ENCODE measurements at places on chromosomes 13 and 19. TPM values are rescaled to one million over a fixed set of nuclear protein-coding genes. Genes with fewer than 3 reads are reported as not detected.
A peak's percentile ranks its signal among the peaks of the same experiment; 100 is the strongest.

GRCh38 chr13:112895521-112896465 is 73.2 kb upstream of the MCF2L start:
- DNase-seq, result no peak

DNA sequence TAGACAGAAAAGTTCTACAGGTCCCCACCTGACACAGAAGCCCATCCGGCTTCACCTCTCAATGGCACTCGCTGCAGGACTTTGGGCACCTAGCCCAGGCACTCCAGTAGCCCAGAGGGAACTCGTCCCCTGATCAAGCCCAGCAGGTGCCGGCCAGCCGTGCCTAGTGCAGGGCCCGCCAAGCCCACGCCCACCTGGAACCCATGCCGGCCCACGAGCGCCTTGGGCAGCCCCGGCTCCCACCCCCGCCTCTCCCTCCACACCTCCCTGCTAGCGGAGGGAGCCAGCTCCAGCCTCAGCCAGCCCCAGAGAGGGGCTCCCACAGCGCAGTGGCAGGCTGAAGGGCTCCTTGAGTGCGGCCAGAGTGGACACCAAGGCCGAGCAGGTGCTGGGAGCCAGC is 268.8 kb downstream of the SLITRK1 start:
- DNase-seq, result no peak

DNA sequence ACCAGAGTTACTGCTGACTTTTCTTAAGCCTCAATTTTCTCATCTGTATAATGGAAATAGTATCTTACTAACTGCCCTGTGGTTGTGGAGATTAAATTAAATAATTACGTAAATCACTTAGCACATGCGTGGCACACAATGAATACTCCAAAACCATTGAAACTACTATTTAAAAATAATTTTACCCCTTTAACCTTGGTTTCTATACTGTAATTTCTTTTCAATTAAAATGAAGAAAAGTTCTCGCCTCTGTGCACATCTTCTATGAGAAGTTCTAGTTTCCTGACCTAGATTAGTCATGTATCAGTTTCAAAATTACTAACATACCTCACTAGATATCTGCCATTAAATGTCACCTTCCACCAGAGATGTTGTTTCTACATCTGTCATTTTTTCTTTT is 5.7 kb downstream of the SLITRK1 start:
- DNase-seq, result no peak

- DNase-seq, result no peak
Measured at GRCh38 chr19:53853707-53854106, 14.0 kb upstream of the MYADM start.

DNA sequence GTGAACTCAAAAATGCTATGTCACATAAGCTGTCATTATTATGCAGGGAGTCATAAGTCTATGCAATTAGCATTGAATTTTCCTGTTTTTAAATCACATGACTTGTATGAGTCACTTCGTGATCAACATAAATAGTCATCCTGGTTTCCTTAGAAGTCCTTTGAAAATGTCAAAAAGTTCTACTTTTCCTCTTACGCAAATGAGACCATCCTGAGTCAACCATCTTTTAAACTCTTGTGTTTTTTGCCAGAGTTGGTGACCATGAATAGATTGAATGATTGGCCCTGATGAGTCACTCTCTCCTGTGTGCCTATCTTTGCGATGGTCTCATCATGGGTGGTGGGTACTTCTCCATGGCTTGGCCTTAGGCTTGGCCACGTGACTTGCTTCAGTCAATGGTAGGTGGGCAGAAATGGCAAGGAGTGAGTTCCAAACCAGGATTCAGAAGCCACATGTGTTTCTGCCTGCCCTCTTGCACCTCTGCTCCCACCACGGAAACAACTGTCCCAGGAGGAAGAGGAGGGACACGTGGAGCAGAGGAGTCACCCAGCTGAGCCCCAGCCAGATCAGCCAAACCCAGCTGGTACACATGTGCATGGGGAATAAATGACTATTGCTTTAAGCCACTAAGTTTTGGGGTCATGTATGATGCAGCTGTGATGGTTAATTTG is 123.5 kb upstream of the CACNA1A start:
- peak; percentile 29 for DNase-seq

GRCh38 chr13:114029866-114030625 is 56.2 kb upstream of the C13orf46 start:
- DNase-seq, result no peak

The PDE4C gene
- not detected for total RNA-seq

- DNase-seq, result no peak
Measured at GRCh38 chr19:4108767-4109625, 14.9 kb downstream of the MAP2K2 start.

DNA sequence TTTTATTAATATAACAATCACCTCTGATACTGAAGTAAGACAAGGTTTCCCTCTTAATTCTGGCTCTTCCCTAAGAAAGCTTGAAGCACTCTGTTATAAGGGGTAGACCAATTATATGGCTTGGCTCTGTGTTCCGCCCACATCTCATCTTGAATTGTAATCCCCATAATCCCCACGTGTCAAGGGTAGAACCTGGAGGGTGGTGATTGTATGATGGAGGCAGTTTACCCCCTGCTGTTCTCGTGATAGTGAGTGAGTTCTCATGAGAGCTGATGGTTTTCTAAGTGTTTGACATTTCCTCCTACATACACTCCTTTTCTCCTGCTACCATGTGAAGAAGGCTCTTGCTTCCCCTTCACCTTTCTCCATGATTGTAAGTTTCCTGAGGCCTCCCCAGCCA is 363.8 kb upstream of the PCDH20 start:
- DNase-seq, result no peak

GRCh38 chr13:100019780-100020356 is 38.3 kb downstream of the ZIC2 start:
- DNase-seq, result no peak

DNA sequence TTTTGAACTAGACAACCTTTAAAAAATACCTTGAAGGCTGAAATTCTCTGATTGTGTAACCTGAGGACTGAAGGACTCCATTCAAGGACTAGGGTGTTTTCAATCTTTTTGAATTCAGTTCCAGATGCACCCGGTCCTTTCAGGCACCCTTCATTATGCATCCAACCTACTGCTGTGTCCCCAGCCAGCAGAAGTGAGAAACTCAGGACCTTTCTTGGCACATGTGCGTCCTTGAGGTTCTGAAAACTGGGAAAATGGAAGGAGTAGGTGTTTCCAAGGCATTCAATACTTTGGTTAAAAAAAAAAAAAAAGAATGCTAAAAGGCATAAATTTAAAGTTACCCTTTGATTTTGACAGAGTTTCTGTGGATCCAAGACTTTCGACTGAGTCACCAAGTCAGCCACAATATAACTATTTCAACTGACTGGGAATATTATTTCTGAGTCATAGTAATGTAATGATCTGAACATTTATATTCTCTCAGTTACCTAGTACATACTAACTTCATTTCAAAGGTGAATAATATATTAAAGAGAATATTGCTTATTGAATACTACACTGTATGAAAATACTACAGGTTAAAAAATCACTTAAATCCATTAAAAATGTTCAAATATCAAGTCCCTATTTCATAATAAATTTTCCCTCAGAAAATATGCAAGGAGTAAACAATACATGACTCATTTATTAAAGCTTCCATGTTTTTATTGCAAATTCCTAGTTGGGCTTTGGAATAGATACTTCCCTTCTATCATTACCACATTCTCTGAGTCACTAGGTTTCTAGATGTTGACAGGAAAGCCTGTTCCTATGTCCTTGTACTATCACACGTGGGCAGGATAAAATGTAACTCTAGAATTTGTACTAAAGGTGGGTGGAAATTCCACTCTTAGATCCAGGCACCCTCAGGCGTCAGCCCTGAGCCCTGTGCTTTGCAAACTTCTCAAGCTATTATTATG is 2.4 kb upstream of the ITGBL1 start:
- DNase-seq, result peak; percentile 21

The TLE2 gene
- total RNA-seq, result 1.5 TPM

DNA sequence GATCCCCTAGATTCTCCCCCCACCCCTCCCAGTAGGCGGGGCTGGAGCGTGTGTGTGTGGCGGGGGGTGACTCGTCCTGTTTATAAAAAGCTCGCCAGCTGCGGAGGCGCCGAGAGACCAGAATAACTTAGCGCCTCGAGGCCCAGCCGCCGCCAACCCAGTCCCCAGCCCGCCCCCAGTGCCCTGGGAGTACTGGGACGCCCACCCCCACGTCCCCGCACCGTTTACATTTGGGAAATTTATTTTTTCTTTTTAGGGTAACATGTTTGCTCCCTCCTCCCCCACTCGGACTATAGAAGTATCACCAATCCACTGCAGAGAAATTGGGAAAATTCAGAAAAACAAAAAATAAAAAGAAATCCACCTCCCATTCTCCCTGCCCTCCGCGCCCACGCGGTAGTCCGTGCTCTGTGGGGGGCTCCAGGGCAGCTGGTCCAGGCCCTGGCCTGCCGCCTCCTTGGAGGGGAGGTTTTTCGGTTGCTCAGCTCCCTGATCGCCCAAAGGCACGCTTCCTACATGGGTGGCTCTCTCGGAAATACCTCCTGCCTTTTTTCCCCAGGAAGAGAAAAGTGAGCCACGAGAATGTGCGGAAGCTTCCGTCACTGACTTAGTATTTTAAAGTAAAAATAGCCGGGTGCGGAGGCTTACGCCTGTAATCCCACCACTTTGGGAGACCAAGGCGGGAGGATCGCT is 1.5 kb upstream of the RAB3A start:
- peak; percentile 92 for DNase-seq

DNA sequence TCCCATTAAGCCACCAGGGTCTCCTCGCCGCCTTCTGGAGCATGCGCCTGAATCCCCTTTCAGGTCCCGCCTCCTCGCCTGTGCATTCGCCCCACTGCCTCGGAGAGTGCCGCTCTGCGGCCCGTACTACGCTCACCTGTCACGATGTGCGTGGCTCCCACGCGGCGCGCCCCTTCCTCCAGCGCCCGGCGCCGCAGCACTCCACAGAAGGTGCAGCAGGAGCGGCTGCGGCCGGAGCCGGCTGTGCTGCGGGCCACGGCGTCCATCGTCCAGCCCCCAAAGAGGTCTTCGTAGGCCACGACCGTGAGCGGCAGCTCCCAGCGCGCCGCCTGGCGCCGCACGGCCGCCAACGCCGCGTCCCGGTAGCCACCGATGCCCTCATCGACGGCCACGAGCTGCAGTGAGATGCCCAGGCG is 4.3 kb downstream of the CTU1 start:
- no peak for DNase-seq

DNA sequence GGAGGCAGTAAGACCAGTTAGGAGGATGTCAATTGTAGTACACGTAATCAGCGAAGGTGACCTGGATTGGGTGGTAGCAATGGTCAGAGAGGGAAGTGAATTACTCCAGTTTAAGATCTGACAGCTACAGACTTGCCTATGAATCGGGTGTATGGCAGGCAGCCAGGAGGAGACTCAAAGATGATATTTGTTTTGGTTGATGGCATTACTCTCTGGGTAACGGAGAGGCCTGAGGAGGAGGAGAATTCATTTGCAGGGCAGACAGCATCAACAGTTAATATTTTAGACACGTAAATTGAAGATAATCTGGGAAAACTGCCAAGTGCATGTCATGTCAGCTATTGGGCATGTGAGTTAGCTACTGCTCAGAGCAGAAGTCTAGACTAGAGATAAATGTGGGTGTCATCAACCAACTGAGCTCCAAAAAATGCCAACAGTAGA is 109.2 kb downstream of the SGCG start:
- peak; percentile 92 for DNase-seq

- no peak for DNase-seq
Measured at GRCh38 chr13:24103782-24104372, 56.6 kb upstream of the SPATA13 start.

DNA sequence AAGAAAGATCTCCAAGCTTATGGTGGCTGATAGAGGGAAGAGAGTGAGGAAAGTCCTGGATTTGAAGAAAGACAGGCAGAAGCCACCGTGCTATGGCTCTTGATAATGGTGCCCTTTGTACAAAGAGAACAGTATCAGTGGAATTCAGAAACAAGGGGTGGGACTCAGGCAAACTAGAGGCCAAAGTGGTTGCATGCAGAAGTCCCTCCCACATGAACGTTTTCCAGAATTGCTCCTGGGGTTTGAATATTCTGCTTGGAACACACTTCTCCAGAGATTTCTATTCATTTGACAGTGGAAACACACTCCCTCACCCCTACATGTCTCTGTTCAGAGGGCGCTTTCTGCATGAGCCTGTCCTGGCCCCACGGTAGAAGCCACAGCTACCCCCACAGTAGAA is 10.1 kb upstream of the MBNL2 start:
- DNase-seq, result no peak

- DNase-seq, result peak; percentile 68
Measured at GRCh38 chr19:2246801-2247361, 2.2 kb upstream of the AMH start.

- no peak for DNase-seq
Measured at GRCh38 chr19:36258028-36258875, 43.3 kb downstream of the ZNF146 start.

The PRX gene
- 6.3 TPM for total RNA-seq

DNA sequence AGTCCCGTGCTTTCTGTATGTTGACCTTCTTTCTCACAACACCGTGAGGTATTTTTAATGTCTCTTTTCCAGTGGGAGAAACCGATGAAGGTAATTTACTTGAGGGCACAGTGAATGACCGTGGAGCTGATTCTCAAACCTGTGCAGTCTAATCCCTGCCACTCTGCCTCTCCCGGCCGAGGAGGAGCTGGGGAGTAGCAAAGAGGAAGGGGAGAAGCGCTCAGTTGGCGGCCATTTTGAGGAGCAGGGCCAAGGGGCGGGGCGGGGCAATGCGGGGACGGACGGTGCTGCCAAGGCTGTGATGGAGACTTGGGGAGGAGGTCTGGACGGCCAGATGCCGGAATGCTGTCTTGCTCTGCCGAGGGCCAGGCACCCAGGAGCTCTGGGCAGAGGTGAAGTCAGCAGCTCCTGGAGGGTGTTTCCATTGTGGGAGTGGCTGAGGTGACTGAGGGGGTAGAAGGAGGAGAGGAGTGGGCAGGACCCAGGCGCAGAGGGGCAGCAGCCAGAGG is 12.4 kb upstream of the RANBP3 start:
- no peak for DNase-seq

DNA sequence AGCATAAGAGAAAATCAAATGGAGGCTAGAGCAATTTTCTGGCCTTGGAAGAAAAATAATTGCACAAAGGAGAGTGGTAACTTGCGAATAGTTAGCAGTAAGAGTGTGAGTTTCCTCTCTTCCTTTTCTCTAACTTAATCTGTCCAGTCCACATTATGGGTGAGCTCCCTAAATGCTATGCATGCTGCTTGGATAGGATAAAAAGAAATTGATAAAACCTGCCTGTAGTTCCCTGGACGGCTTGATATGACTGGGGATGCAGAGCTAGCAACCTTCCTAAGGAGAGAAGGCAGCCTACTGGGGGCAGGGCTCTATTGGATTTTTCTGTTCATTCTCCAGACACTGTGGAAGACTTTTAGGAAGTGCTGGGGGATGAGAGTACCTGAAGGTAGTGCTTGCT is 311.3 kb downstream of the LMO7 start:
- no peak for DNase-seq

The MUC16 gene
- total RNA-seq, result not detected

DNA sequence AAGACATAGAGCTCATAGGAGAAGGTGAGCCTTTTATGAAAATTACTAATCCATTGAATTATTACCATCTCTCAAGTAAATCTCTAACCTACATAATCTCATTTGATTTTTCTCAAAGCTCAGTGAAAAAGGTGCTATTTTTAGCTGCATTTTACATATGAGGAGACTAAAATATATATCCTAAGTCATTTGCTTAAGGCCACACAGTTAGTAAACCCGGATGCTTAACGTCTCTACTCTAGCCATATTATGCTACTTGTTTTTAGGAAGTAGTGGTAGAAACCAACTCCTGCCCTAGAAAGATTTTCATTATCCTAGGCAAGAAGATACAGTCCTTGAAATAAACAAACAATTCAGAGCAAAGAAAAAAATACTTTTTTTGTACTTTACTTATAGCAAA is 108.9 kb downstream of the RBM26 start:
- no peak for DNase-seq

The PNMA8C gene
- total RNA-seq, result not detected

The DAND5 gene
- total RNA-seq, result 1.2 TPM

- peak; percentile 71 for DNase-seq
Measured at GRCh38 chr13:23469951-23470421, 36.5 kb upstream of the SACS start.

Data from MG63 (cell line).